ENCODE measurements at places on chromosomes 5 and 9.

- no peak for DNase-seq
Measured at GRCh38 chr5:76025069-76025468, 58.1 kb upstream of the SV2C start.

- no peak for DNase-seq
Measured at GRCh38 chr5:66358741-66359140, 214.6 kb downstream of the SREK1 start.

DNA sequence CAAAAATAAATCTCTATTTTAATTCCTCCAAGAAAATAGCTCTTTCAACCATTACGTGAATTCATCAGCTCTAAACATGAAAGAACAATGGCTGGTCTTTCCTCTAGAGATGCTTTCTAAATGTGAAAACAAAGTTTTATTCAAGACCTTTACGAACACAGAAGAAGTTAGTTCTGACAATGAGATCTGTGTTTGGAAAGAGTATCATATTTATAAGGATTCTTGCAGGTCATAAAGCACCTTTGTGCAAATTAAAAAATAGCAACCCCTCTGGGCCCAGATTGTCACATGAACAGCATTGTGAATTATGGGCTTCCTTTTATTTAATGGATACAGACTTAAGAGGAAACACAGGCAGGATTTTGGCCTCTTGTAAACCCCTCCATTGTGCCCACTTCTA, 17.7 kb upstream of the FTMT start:
- no peak for DNase-seq

- DNase-seq = no peak
Measured at GRCh38 chr9:105662184-105663104, at the start of gene TAL2. Gene TAL2, plus strand, starts transcription at chr9:105662457. Its CDS starts 40 bp downstream, at chr9:105662497.

- DNase-seq = no peak
Measured at GRCh38 chr9:124270504-124271335, 13.0 kb downstream of the NEK6 start.

- DNase-seq = no peak
Measured at GRCh38 chr5:83204651-83205050, 127.3 kb downstream of the XRCC4 start.

Data from CD4-positive, alpha-beta T cell treated with Interleukin-10 for 1 hour (primary cell).